ENCODE measurements at places on chromosomes 1 and 21.
A peak's percentile ranks its signal among the peaks of the same experiment; 100 is the strongest.

GRCh38 chr1:178543290-178543607 lies 30.3 kb downstream of the TEX35 start:
- DNase-seq, result no peak

DNA sequence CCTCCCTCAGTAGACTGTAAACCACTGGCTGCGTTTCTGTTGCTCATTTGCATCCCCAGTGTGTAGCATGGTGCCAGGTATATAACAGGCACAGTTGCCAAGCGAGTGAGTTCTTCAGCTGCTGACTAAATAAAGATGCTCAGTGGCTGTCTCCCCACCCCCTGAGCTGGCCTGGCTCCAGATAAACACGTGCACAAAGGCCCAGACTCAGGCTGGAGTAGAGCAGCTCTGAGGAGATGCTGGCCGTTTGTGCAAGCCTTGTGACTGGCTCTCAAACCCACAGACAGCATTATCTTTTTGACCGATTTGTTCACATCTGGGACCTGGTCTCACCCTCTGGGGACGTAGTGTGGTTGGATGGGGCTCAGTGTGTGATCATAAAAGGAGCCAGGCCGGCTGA lies 7.1 kb downstream of the CHRNB2 start:
- DNase-seq, result peak; percentile 49

DNA sequence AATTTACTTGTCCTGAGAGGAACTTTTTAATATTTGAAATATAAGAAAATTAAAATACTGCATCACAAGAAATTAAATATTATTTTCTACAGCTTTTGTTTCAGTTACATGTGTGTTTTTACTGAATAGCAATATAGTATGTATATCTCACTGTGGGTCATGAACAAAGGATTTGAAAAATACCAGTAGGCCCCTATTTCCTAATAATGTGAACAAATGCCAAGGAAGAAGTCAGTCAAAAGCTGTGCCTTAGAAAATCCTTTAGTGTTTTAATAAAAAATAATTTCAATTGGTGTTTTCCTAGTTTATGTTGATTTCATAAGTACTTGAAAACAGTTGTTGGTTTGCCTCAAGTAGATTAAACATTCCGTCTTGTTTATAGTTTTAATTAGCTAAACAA lies 46.7 kb downstream of the SMYD3 start:
- no peak for DNase-seq

GRCh38 chr1:993379-993995 lies 6.4 kb downstream of the HES4 start:
- no peak for DNase-seq

DNA sequence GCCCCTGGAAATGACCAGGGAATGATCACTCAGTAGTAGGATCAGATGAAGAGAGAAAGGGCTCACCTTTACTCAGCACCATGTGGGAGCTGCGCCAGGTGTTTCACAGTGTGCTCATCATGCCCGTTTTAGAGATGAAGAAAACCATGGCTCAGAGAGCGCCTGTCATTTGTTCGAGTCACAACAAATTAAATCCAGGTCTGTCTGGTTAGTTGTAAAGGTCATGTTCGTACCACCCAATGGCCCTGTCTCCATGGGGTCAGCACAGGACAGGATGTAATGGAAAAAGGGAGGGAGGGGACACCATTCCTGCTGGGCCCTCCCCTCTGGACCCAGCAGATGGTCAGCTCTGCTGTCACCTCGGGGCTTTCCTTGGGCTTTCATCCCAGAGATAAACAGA lies 15.2 kb downstream of the KIRREL1 start:
- peak; percentile 82 for DNase-seq

DNA sequence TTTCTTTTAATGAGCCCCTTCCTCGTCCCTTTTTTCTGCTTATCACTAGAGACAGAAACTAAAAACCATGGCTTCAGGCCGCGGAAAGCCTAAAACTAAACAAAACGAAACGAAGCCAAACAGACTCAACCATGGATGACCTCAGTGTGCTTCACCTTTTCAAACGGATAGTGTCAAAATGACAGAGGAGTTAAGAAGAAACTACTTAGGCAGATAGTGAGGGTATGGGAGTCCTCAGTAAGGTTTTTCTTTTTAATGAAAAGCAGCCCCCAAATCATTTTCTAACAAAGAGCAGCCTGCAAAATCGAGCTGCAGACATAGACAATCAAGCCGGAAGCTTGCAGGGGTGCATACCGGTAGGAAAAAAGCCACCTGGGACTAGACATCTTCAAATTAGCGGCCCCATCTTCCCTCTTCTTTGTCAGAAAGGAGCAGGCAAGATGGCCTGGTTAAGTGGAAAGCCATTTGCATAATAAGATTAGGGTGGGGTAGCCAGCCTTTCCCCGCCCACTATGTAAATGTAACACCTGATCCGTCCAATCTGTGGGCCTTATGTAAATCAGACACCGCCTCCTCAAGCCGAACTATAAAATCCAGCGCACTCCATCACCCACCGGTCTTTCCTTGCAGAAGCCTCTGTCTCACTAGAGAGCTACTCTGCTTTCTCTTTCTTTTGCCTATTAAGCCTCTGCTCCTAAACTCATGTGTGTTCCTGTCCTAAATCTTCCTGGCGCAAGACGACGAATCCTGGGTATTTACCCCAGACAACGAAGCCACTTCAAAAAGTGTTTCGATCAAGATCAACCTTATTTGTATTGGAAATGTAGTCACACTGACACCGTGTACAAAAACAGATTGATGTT lies 6.2 kb upstream of the ERO1B start:
- peak; percentile 99 for DNase-seq

DNA sequence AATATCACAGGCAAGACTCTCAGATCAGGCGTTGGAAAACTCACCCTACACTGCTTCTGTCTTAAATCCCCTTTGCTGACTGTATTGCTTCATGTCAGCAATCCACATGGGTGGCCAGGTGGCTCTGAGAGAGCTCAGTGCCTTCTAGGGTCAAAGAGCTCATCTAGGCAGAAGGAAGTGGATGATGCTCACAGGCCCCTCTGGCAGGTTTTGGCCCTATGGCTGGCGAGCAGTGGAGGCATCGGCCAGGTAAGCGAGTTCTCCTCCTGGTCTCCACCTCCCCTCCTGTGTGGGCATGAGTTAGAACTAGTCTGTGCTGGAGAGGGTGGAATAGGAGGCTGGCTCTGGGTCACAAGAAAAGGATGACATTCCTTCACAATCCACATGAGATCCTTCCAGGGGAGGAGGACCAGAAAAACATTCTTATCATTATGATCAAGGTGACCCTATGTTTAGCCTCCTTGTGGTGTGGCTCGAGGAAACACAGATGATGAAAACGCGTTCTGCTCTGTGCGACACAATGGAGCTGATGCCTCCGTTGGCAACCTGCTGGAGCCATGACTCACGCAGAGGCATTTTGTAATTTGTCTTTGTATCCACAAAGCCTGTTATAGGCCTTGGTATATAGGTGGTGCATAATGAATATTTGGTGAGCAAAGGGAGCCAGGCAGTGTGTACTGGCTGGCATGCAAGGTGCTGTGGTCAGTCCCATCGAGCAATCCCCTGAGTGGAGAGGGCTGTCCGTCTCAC lies 264.6 kb upstream of the RAB4A start:
- DNase-seq, result no peak

DNA sequence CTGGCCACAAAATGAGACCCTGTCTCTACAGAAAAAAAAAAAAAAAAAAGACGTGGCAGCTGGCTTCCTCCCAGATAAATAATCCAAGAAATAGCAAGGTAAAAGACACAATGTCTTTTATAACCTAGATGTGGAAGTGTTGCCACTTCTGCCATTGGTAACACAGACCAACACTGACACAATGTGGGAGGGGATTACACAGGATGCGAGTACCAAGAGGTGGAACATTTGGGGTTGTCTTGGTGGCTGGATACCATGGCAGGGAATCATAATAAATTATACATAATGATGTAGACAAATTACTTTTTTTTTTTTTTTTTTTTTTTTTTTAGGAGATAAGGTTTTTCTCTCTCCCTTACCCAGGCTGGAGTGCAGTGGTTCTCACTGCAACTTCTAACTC lies 6.0 kb upstream of the NEXN start:
- no peak for DNase-seq

- DNase-seq, result peak; percentile 43
Measured at GRCh38 chr1:81801651-81802456, 1.1 kb downstream of the ADGRL2 start.

DNA sequence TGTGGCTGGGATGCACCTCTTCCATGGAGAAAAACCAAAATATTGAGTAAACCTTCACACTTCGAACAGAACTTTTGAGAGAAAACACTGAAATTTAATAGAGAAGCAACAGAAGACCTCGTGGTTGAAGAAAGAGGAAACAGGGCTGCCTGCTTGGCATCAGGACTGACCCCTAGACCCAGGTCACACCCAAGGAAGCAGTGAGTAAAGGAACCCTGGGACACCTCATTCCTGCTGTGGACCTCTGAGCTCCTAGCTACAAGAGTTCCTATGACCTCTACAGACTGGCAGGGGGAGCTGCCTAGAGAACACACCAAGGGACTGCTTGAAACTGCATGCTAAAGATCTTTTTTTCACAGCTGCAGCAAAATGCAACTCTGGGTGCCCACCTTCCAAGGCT lies 67.8 kb downstream of the FASLG start:
- no peak for DNase-seq

GRCh38 chr1:60133000-60133673 lies 59.6 kb upstream of the C1orf87 start:
- no peak for DNase-seq

- DNase-seq, result no peak
Measured at GRCh38 chr1:94936861-94937620, 10.1 kb upstream of the CNN3 start.

- no peak for DNase-seq
Measured at GRCh38 chr1:68409426-68409825, 40.3 kb downstream of the RPE65 start.

- DNase-seq, result no peak
Measured at GRCh38 chr1:211589782-211590721, 11.1 kb upstream of the SLC30A1 start.

GRCh38 chr1:92411511-92411910 lies 75.2 kb downstream of the GFI1 start:
- peak; percentile 25 for DNase-seq

DNA sequence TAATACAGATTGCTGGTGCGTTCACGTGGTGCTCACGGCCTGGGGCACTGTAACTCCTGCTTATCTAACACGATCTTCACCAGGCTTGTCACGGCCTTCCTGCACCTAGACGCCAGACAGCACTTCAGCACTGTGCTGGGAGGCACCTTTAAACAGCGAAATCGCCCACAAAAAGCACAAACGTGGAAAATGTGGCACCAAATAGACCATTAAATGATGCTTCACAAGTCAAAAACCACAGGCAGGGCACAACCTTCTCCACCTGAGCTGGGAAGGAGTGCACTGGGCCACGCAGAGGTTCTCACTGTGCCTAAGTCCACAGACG lies 20.0 kb downstream of the IBA57 start:
- DNase-seq, result no peak

- DNase-seq, result no peak
Measured at GRCh38 chr1:185789501-185790193, 55.5 kb downstream of the HMCN1 start.

GRCh38 chr21:41403966-41404365 lies 22.1 kb upstream of the MX1 start:
- DNase-seq, result no peak

GRCh38 chr1:57721001-57721400 lies 297.1 kb upstream of the DAB1 start:
- DNase-seq, result no peak

DNA sequence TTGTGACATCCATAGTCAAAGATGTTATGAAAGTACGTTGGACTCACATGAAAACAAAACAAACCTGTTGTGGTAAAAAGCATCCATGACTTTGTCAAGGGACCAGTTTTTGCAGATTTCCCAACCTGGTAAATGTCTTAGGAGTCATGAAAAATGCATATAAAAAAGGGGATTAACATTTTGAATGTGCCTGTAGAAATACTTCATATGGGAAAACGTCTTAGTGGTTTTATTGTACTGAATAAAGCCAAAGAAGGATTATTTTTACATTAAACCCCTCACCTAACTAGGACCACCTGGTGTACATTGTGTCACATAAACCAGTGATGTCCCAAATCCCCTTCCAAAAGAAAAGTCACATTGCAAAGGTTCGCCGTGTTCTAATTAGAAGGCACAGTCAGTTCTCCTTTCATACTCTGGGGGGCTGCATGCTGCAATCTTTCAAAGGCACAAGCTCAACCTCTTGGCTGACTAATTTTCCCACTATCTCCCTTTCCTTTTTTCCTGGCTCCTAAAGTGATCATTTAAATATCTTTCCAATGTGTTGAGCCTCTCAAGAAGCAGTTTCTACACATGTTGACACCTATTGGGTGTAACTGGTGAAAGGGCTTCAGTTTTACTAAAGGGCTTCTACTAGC lies 119.8 kb upstream of the SPAG17 start:
- peak; percentile 33 for DNase-seq

DNA sequence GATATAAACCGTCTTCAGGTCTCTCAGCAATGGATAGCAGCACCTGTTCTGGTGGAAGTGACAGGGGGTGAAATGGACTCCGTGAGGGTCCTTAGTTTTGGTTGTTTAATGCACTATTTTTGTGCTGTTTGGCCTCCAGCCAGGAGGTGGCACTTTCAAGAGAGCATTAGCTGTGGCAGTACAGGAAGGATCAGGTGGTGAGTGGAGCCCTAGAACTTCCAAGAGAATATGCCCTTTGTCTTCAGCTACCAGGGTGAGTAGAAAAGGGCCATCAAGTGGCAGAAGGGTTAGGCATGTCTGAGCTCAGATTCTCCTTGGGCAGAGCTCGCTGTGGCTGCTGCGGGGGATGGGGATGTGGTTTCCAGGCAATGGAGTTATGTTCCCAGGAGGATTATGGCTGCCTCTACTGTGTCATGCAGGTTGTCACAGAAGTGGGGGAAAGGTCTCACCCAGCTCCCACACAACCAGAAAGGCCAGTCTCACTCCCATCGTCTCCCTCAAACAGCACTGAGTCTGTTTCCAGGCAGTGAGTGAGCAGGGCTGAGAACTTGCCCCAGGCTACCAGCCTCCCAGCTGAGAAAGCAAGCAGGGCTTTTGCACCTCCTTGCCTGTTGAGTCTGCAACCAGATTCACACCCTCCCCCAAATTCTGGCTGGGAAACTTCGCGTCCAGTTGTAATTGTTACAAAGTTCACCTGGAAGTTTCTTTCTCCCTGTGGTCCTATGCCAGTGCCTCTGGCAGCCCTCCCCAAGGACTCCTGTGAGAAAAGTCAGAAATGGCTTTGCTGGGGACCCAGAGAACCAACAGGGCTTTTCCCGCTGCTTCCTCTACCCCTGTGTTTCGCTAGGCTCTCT lies 39.1 kb upstream of the TTLL7 start:
- no peak for DNase-seq

- no peak for DNase-seq
Measured at GRCh38 chr1:56511766-56512165, 67.6 kb downstream of the PLPP3 start.

DNA sequence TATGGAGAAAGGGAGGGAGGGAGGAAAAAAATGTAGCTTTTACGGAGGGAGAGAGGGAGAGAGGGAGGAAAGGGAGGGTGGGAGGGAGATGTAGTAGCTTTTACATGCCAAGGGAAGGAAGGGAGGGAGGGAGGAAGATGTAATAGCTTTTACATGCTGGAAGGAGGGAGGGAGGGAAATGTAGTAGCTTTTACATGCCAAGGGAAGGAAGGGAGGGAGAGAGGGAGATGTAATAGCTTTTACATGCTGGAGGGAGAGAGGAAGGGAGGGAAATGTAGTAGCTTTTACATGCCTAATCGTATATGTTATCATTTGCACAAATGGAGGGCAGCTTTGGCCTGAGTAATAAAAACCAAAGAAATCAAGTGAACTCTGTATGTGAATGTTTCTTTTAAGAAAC lies 35.6 kb downstream of the EEIG2 start:
- no peak for DNase-seq

All from NCI-H69 (cell line).